ENCODE measurements at places on chromosomes 1 and 21.
A peak's percentile ranks its signal among the peaks of the same experiment; 100 is the strongest.

- DNase-seq = no peak
These were observed 96.0 kb upstream of the TRABD2B start for GRCh38 chr1:48093147-48093546.

GRCh38 chr1:9705337-9706093 is 54.0 kb downstream of the PIK3CD start:
- no peak for DNase-seq

DNA sequence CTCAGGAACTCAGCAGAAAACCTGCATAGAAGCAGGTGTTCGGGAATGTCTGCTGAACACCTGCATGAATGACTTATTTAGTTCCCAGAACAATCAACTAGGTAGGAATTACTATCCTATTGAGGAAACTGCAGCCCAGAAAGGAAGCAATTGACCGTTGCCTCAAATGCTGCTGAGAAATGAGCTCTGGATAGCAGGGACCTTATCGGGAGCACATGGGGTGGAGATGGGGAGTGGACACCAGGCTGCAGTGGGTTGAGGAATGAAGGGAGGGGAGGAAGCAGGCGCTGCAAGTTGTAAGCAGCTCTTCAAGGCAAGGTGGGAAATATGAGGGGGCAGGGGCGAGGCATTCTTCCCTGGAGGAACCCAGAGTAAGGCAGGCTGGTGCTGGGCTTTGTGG is 10.8 kb upstream of the CDCP2 start:
- peak; percentile 38 for DNase-seq

DNA sequence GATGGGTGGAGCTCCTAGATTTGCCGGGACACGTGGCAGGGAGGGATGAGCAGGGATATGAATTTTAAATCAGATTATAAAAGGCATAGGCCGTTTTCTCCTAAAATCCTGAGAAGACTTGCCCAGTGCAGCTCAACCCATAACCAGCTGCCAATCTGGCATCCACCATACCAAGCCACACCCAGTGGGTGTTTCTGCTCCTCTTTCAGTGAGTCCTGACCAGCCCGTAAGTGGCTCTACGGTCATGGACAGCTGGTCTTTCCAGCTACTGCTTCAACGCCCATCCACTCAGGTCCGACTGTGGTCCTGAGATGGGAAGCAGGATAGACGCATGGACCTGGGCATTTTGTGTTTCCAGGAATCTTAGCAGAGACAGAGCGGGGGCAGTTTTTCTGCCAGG is 107.2 kb downstream of the LAMC2 start:
- DNase-seq = no peak

DNA sequence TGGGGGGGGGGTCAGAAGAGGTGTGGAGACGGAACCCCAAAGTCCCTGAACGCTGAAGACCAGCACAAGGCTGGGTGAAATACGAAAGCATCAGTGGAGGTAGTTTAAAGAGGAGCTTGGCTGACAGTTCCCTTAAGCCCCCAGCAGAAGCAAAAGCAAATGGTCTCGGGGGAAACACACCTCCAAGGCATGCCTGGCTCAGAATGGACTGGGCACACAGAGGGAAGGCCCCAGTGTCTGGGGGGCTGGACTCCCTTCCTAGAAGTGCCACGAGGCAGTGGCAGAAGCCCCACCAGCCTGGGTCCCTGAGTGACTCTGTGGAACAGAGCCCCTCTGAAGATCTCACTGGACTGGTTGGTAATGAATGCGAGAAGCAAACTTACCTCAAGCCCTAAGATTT is 43.9 kb downstream of the UBE2G2 start:
- DNase-seq = peak; percentile 27

- peak; percentile 98 for DNase-seq
These were observed 333.8 kb downstream of the PTPRU start for GRCh38 chr1:29569971-29570634.

GRCh38 chr1:43437031-43437973 is 16.4 kb downstream of the HYI start:
- DNase-seq = no peak

- no peak for DNase-seq
These were observed 31.9 kb upstream of the ECE1 start for GRCh38 chr1:21321963-21322680.

DNA sequence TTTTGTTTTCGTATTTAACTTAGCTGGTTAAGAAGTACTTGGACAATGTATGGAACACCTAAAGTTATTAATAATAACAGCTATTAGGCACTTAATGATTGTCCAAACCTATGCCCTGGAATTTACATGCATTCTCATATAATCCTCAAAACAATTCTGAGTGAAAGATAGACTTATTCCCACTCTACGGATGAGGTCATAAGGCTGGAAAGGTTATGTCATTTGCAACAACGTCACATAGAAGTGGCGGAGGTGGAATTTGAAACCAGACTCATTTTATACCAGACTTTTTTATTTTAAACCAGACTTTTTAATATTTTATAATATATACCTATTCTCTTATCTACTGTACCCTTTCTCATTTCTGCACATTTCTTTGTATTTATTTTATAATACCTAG is 8.4 kb downstream of the LRRC8D start:
- no peak for DNase-seq

GRCh38 chr1:33180226-33180910 is 1.5 kb downstream of the TRIM62 start:
- DNase-seq = peak; percentile 93
